ENCODE measurements at places on chromosomes 2 and 18. TPM values are rescaled to one million over a fixed set of nuclear protein-coding genes. Genes with fewer than 3 reads are reported as not detected.

The CIB4 gene
- not detected for total RNA-seq

The PLEKHA3 gene
- 25.1 TPM for total RNA-seq

The SLC40A1 gene
- total RNA-seq, result 2.7 TPM

The RASGRP3 gene
- total RNA-seq, result 3.1 TPM

The GRP gene
- not detected for total RNA-seq

The AQP12A gene
- not detected for total RNA-seq

The CHN1 gene
- total RNA-seq, result 22.1 TPM

The FLACC1 gene
- total RNA-seq, result 2.5 TPM

The UGT1A10 gene
- total RNA-seq, result not detected

- no peak overlapping the region for H3K4me3 ChIP-seq
- no peak for DNase-seq
- H3K4me1 ChIP-seq, result no peaks in the 10 kb centered on the region
- H3K27me3 ChIP-seq, result no peaks in the 10 kb centered on the region
These were observed 14.9 kb downstream of the IL1B start for GRCh38 chr2:112821682-112822081.

GRCh38 chr2:160384791-160385190 is 108.8 kb downstream of the RBMS1 start:
- no peaks in the 10 kb centered on the region for H3K36me3 ChIP-seq
- H3K4me3 ChIP-seq, result no peak overlapping the region
- H3K4me1 ChIP-seq, result peaks cover 87% of the 10 kb centered on the region
- H3K27ac ChIP-seq, result no peak overlapping the region
- DNase-seq, result no peak

- no peak overlapping the region for H3K4me3 ChIP-seq
- no peaks in the 10 kb centered on the region for H3K36me3 ChIP-seq
- H3K27me3 ChIP-seq, result no peaks in the 10 kb centered on the region
- H3K27ac ChIP-seq, result no peak overlapping the region
These were observed 14.9 kb upstream of the GNAL start for GRCh38 chr18:11674119-11674518.

GRCh38 chr2:128500138-128500800 is 181.6 kb upstream of the HS6ST1 start:
- no peak overlapping the region for H3K4me3 ChIP-seq
- H3K27me3 ChIP-seq, result no peaks in the 10 kb centered on the region
- H3K4me1 ChIP-seq, result no peaks in the 10 kb centered on the region
- H3K36me3 ChIP-seq, result no peaks in the 10 kb centered on the region
- DNase-seq, result no peak
- no peak overlapping the region for H3K27ac ChIP-seq

- H3K27ac ChIP-seq, result no peak overlapping the region
- H3K4me3 ChIP-seq, result no peak overlapping the region
- no peaks in the 10 kb centered on the region for H3K4me1 ChIP-seq
- H3K36me3 ChIP-seq, result no peaks in the 10 kb centered on the region
- H3K27me3 ChIP-seq, result no peaks in the 10 kb centered on the region
These were observed 989.7 kb upstream of the CRIM1 start for GRCh38 chr2:35365859-35366258.

DNA sequence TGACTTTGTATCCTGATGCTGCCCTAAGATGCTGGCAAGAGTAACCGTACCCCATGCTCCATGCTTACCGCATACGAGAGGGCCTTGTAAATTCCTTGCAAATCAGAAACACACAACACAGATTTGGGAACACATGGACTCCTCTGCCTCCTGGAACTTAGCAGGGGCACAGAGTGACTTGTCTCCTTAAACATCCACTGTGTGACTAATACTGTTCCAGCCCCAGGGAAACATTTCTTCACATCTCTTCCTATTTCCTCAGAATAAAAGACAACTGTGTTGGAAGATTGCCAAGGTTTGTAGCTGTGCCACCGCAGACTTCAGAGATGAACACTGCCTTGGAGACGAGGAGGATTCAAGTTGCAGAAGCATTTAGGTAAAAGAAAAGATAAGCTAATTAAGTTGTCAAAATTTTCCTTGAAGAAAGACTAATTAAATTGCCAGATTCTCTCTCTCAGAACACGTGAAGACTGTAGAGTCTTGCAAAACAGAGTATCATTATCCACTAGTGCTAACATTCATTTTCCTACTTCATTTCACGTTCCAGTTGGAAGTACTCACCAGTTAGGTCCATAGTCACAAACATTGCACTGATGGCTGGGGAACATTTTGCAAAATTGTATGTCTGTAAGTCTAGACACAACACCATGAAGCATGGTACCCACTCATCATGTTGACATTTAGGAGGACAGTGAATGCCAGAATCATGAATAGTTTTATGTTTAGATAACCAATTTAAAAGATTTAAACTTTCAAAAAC is 188.8 kb downstream of the TSN start:
- H3K27me3 ChIP-seq, result no peaks in the 10 kb centered on the region
- no peaks in the 10 kb centered on the region for H3K4me1 ChIP-seq
- DNase-seq, result no peak
- H3K4me3 ChIP-seq, result no peak overlapping the region

- H3K27me3 ChIP-seq, result no peaks in the 10 kb centered on the region
- H3K4me3 ChIP-seq, result no peak overlapping the region
- no peak overlapping the region for H3K27ac ChIP-seq
- no peaks in the 10 kb centered on the region for H3K36me3 ChIP-seq
These were observed 88.9 kb upstream of the RGPD4 start for GRCh38 chr2:107737756-107738155.

DNA sequence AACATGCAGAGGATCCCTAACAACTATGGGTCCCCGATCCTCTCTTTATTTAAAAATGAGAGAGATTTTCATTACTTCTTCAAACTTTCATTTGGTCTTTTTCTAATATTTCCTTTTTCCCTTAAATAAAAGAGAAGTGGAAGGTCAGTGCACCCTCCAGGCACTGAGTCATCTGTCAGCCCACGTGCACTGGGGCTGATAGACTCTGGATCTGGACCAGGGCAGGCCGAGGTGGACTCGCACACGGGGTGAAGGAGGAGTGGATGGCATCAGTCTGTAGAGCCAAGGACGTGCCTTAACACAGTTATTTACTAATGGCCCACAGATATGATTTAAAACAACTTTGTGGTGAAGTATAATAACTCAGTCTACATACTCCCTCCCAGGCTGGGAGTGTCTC is 214.4 kb upstream of the TMEM200C start:
- H3K27ac ChIP-seq, result no peak overlapping the region
- H3K36me3 ChIP-seq, result no peaks in the 10 kb centered on the region
- no peaks in the 10 kb centered on the region for H3K27me3 ChIP-seq
- H3K4me3 ChIP-seq, result no peak overlapping the region
- H3K4me1 ChIP-seq, result no peaks in the 10 kb centered on the region

- peak overlapping the region; percentile 73 for H3K27ac ChIP-seq
- no peaks in the 10 kb centered on the region for H3K27me3 ChIP-seq
- peak overlapping the region; percentile 54 for H3K4me3 ChIP-seq
- H3K4me1 ChIP-seq, result peaks cover 41% of the 10 kb centered on the region
- DNase-seq, result peak; percentile 72
These were observed 125.7 kb downstream of the HDAC4 start for GRCh38 chr2:239275044-239275685.

- no peak overlapping the region for H3K4me3 ChIP-seq
- DNase-seq, result no peak
- H3K27me3 ChIP-seq, result no peaks in the 10 kb centered on the region
- H3K4me1 ChIP-seq, result no peaks in the 10 kb centered on the region
- no peak overlapping the region for H3K27ac ChIP-seq
These were observed 391.5 kb upstream of the KCNJ3 start for GRCh38 chr2:154307007-154307406.

- no peaks in the 10 kb centered on the region for H3K4me1 ChIP-seq
- no peak overlapping the region for H3K4me3 ChIP-seq
- no peaks in the 10 kb centered on the region for H3K27me3 ChIP-seq
- no peak for DNase-seq
These were observed 21.6 kb downstream of the STON1 start for GRCh38 chr2:48551548-48551947.

GRCh38 chr2:153953761-153954160 is 82.0 kb downstream of the GALNT13 start:
- DNase-seq, result no peak
- H3K36me3 ChIP-seq, result no peaks in the 10 kb centered on the region
- no peak overlapping the region for H3K4me3 ChIP-seq
- no peak overlapping the region for H3K27ac ChIP-seq

DNA sequence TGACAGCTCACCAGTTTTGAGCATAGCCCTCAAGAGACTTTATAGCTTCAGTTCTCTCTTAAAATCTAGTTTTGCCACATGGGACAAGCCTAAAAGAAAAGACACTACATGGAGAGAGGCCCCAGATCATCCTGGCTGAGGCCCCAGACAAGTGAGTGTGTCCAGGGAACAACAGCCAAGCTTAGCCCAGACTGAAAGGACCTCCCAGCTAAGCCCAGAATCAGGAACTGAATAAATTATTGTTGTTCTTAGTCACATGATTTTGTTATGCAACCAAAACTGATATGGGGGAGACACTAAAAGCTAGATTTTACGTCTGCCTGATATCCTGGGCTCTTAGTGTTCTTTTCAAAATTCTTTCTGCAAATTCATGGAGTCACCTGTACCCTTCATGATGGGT is 29.3 kb upstream of the LBH start:
- H3K36me3 ChIP-seq, result no peaks in the 10 kb centered on the region
- no peak overlapping the region for H3K27ac ChIP-seq
- no peaks in the 10 kb centered on the region for H3K27me3 ChIP-seq
- no peaks in the 10 kb centered on the region for H3K4me1 ChIP-seq
- no peak for DNase-seq

GRCh38 chr2:128466376-128466775 is 147.7 kb upstream of the HS6ST1 start:
- H3K27ac ChIP-seq, result no peak overlapping the region
- no peaks in the 10 kb centered on the region for H3K36me3 ChIP-seq
- DNase-seq, result no peak
- no peak overlapping the region for H3K4me3 ChIP-seq
- no peaks in the 10 kb centered on the region for H3K4me1 ChIP-seq

- H3K27me3 ChIP-seq, result no peaks in the 10 kb centered on the region
- H3K27ac ChIP-seq, result no peak overlapping the region
- DNase-seq, result no peak
- H3K36me3 ChIP-seq, result no peaks in the 10 kb centered on the region
- no peaks in the 10 kb centered on the region for H3K4me1 ChIP-seq
- H3K4me3 ChIP-seq, result no peak overlapping the region
These were observed 565.3 kb upstream of the ZNF804A start for GRCh38 chr2:184032983-184033382.

GRCh38 chr2:73985308-73986084 is 786 bp downstream of the TET3 start:
- peaks cover 77% of the 10 kb centered on the region for H3K4me1 ChIP-seq
- H3K36me3 ChIP-seq, result no peaks in the 10 kb centered on the region
- DNase-seq, result peak; percentile 31
- H3K27me3 ChIP-seq, result no peaks in the 10 kb centered on the region

DNA sequence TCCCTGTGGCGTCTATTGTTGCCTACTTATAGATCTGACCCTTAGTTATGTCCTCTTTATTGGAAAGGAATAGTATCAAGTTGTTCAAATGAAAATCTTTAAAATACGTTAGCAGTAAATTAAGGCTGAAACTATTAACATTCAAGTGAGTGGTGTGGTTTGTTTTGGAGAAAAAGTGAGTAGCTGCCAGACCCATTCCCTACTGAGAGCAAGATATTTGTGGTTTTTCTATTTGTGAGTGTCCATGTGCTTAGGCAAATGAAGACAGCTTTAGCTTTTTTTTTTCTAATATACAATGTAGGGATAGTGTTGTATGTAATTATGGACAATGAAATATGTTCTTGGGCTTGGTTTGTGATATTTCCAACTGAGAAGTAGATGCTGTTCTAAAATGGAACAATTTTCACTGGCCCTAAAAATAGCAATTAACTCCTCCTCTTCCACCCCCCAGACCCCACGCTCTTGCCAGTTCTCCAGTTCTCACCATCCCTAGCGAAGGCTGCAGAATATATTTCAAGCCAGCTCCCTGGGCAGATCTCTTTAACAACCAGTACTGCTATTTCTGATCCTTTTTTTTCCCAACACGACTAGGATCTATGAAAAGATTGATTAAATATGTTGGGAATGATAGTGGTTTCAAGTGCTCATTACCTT is 83.1 kb downstream of the CCDC85A start:
- no peak overlapping the region for H3K27ac ChIP-seq
- H3K27me3 ChIP-seq, result no peaks in the 10 kb centered on the region
- H3K4me3 ChIP-seq, result no peak overlapping the region
- H3K4me1 ChIP-seq, result no peaks in the 10 kb centered on the region

- no peaks in the 10 kb centered on the region for H3K27me3 ChIP-seq
- no peak overlapping the region for H3K4me3 ChIP-seq
- no peak for DNase-seq
- H3K36me3 ChIP-seq, result no peaks in the 10 kb centered on the region
- no peak overlapping the region for H3K27ac ChIP-seq
These were observed 305.9 kb upstream of the TMEFF2 start for GRCh38 chr2:192500550-192501200.

- H3K36me3 ChIP-seq, result peaks cover 32% of the 10 kb centered on the region
- H3K27me3 ChIP-seq, result no peaks in the 10 kb centered on the region
- no peak overlapping the region for H3K27ac ChIP-seq
- DNase-seq, result no peak
- no peak overlapping the region for H3K4me3 ChIP-seq
These were observed 383.9 kb downstream of the ARHGAP15 start for GRCh38 chr2:143513081-143513480.

DNA sequence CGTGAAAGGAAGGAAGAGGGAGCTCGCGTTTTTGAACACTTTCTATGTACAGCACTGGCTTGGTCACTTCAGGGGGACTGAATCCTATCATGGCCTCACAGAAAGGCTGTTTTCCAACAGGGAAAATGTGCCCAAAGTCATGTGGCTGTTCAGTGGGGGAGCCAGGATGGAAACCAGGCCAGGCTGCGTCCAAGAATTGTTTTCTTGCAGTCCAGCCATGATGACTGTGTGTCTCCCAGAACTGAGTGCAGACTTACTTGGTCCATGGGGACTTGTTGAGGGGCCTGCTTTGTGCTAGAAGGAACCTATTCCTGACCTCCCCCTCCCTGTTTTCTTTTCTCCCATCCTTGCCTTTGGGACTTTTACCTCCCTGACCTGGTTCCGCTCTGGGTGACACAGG is 46.9 kb downstream of the EMILIN2 start:
- H3K4me1 ChIP-seq, result peaks cover 41% of the 10 kb centered on the region
- no peak overlapping the region for H3K27ac ChIP-seq
- DNase-seq, result no peak
- no peaks in the 10 kb centered on the region for H3K36me3 ChIP-seq
- no peaks in the 10 kb centered on the region for H3K27me3 ChIP-seq

DNA sequence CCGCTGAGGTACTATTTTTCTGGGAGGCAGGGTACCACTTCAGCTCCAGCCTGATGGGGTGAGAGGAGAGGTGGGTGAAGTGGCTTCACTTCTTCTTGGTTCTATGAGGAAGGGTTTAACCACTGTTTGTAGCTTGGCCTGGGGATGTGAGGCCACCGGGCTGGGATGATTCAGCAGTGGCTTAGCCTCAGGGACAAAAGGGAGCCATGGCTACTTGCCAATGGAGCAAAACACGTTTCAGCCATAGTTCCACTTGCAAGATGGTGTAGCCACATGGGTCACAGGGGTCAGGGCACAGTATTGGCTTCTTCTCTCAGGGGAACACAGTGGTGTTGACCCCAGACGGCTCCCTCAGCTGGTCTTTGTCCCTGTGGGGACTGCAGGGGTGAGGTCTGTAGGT is 14.9 kb downstream of the ZDBF2 start:
- no peaks in the 10 kb centered on the region for H3K36me3 ChIP-seq
- H3K4me3 ChIP-seq, result no peak overlapping the region
- no peak overlapping the region for H3K27ac ChIP-seq
